ENCODE measurements at places on chromosomes 6 and 20.

- DNase-seq, result no peak
Measured at GRCh38 chr6:108581932-108582475, 21.3 kb downstream of the FOXO3 start.

DNA sequence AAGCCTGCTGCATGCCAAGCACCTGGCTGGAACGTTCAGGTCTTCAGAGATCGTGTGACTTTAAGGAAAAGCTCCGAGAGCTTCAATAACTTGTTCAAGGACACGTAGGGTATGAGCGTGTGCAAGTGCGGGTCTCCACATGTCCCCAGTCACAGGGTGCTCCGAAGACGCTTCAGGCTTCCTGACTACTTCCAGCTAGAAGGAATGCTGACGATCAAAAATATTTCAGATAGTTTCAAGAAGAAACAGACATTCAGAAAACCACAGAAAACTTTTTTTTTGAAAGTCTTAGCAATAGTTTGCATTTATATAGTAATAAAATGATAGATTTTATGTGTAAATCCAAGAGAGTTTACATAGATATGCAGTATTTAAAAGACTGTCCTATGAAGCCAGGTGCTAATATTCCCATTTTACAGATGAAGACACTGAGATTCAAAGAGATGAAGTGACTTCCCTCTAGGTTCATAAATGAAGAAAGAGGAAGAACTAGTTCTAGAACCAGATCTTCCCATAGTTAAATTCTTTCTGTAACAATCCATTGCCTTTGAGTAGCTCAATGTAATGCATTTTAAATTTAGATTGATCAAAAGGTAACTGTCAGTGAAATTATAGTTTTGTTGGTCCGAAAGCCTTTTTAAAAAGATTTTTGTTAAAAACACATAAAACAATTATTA is 247.6 kb downstream of the MYLK4 start:
- no peak for DNase-seq

GRCh38 chr6:42726485-42727086 is 4.2 kb upstream of the PRPH2 start:
- DNase-seq, result no peak

DNA sequence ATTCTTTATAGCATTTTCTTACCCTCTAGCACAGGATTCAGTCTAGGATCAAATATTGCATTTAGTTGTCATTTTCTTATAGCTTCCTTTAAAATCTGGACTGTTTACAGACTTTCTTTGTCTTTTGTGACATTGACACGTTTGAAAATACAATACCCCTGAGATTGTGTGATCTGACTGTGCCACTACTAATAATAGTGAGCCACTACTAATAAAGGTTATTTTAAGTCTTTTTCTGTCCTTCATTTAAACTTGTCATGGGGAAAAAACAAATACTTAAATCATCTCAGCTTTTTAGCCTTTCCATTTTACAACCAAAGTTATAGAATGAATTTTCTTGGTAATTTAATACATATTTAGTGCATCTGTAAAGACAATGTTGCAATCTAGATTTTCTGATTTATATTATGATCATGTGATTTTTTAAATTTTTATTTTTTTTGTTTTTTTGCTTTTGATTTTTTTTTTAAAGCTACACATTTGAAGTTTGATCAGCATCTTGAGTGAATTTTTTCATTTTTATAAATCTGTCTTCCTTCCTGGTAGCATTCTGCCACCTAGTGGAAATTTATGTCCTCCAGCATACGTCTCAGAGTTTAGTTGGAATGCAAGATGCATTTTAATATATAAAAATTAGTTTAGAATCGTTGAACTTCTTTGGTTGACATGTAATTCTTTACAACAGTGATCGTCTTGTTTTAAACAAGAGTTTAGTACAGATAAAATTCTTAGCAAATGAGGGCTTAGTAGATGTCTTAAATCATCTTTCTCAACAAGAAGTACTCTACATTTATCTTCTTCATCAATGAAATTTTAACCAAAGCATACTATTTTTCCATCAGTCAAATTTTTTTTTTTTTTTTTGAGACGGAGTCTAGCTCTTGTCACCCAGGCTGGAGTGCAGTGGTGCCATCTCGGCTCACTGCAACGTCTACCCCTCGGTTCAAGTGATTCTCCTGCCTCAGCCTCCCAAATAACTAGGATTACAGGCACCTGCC is 119.4 kb downstream of the NCOA3 start:
- DNase-seq, result no peak

DNA sequence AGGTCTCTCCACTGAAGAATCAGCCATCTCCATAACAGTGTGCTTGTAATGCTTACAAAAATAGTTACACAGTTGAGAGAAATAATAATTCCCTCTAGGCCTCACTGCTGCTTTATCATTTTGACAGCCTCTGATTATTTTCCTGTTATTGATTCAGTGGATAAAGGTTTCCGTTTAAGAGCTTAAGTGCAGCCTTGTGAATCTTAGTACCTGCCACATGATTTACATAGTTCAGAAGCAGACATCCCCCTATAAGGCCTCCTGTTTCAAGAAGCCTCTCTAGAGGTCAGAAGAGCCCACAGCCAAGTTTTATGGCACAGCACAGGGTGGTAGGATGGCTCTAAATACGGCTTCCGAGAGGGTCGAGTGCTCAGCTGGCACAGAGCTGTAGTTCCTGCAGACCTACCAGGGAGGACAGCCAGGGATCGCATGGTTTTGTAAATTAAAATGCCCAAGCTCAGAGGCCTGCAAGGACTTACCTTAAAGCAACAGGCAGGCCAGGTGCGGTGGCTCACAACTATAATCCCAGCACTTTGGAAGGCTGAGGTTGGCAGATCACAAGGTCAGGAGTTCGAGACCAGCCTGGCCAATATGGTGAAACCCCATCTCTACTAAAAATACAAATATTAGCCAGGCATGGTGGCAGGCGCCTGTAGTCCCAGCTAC is 17.6 kb upstream of the PYGB start:
- DNase-seq, result no peak

DNA sequence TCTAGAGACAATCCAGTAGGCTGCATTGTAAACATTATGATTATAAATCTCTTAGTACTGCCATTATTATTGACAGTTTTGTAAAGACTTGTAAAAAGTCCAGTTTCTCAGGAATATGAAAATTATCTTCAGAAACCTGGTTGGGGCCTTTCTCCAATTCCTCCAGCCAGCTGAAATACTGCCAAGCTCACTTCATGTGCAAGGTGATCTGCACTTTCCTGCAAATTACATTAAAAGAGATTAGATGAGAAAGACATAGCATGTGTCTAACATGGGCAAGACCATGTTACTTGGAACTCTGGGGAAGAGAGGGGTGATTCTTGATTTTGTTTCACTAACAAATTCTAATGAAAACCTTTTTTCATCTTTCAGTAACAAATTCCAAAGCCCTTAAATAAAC is 24.0 kb downstream of the PGM3 start:
- no peak for DNase-seq

- DNase-seq, result no peak
Measured at GRCh38 chr6:169895000-169895759, 143.8 kb downstream of the ERMARD start.

- no peak for DNase-seq
Measured at GRCh38 chr6:111761783-111762312, 111.4 kb downstream of the FYN start.

- DNase-seq, result no peak
Measured at GRCh38 chr6:141326925-141327324, 805.8 kb upstream of the GJE1 start.
